ENCODE measurements at places on chromosomes 5 and 9. TPM values are rescaled to one million over a fixed set of nuclear protein-coding genes. Genes with fewer than 3 reads are reported as not detected.

Gene C5orf52
- total RNA-seq: not detected

Gene SDHA
- 136 TPM for total RNA-seq

Gene CCNH
- total RNA-seq: 61.6 TPM

Gene C9
- not detected for total RNA-seq

Gene ATP10B
- not detected for total RNA-seq

Gene RFX3
- 12.7 TPM for total RNA-seq

Gene LPCAT1
- 31.2 TPM for total RNA-seq

Gene DENND4C
- total RNA-seq: 9.0 TPM

Gene TAS2R1
- not detected for total RNA-seq

Gene OBP2B
- total RNA-seq: not detected

Gene GRXCR2
- total RNA-seq: not detected

Gene FCN2
- total RNA-seq: not detected

Gene C5orf22
- total RNA-seq: 23.7 TPM

Gene WDR36
- total RNA-seq: 34.1 TPM

Gene SLC45A2
- total RNA-seq: not detected

Gene FLT4
- total RNA-seq: 1.5 TPM

Gene PFN3
- not detected for total RNA-seq

Gene TNFSF8
- 25.9 TPM for total RNA-seq

Data from activated naive CD4-positive, alpha-beta T cell treated with anti-CD3 and anti-CD28 coated beads for 36 hours (primary cell).